ENCODE measurements at places on chromosomes 4 and X.

GRCh38 chr4:181685911-181686310 lies 557.3 kb upstream of the TENM3 start:
- DNase-seq, result no peak

GRCh38 chrX:131938749-131939148 lies 84.4 kb upstream of the STK26 start:
- no peak for DNase-seq

GRCh38 chrX:113548308-113549015 lies 707.8 kb upstream of the AMOT start:
- no peak for DNase-seq

DNA sequence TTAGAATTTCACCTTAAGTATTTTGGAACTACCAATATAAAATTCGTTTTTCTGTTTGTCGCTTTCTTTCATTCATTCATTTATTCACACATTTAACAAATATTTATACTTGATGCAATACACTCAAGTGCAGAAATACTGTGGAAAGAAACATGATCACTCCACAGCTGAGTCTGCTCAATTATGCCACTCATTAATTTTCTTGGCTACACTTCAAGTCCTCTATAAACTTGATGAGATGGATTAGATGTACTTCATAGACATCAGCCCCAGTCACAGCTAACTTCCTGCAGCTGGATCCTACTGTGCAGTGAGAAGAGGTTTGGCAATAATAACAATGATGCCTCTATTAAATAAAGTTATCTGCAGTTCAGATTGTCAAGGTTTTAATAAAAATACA lies 208.1 kb downstream of the PDGFC start:
- DNase-seq, result no peak

GRCh38 chrX:13080128-13080795 lies 35.8 kb upstream of the FAM9C start:
- DNase-seq, result no peak

DNA sequence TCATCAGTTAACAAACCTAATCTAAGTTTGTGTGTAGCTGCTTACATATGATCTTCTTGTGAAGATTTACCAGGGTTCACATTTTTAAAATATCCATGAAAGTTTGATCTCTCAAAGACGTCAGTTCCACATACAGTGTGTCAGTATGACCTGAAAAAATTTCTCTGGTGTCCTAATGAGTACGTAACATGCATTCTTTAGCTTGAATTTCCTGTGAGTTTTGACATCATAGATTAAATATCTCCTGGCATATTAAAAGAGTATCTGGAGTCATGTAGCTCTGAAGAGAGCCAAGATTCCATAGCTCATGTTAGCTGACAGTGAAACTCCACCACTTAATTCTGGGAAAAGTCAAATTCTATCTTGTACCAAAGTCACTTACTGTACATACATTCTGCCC lies 43.9 kb upstream of the PDLIM5 start:
- no peak for DNase-seq

DNA sequence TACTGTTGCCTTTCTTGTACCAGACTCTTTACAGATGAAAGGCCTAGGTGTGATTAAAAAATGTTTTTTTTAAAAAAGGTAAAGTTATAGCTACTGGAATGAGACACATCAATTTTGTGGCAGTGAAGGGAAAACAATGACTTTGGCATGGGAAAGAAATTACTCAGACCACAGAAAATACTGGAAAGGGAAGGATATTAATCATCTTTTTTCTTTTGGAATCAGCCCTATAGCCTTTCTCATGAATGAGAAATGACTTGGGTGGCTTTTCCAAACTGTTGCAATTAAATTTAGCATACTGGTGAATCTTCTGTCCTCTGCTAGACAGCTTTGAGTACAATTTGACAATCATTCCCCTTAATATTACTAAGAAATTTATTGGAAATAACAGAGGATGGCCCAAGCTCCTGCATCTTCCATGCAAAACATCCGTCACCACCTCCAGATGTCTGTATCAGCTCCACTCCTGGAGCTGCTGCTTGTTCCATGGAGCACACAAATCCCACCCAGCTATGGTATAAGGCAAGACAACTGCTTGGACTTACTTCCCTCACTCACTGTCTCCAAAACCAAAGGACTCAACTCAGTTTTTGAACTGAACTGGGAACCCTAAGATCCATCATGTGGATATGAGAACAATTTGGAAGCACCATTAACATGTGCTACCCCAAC lies 97.6 kb upstream of the ARSJ start:
- DNase-seq, result no peak

GRCh38 chr4:150586162-150586810 lies 4.3 kb downstream of the MAB21L2 start:
- DNase-seq, result no peak

DNA sequence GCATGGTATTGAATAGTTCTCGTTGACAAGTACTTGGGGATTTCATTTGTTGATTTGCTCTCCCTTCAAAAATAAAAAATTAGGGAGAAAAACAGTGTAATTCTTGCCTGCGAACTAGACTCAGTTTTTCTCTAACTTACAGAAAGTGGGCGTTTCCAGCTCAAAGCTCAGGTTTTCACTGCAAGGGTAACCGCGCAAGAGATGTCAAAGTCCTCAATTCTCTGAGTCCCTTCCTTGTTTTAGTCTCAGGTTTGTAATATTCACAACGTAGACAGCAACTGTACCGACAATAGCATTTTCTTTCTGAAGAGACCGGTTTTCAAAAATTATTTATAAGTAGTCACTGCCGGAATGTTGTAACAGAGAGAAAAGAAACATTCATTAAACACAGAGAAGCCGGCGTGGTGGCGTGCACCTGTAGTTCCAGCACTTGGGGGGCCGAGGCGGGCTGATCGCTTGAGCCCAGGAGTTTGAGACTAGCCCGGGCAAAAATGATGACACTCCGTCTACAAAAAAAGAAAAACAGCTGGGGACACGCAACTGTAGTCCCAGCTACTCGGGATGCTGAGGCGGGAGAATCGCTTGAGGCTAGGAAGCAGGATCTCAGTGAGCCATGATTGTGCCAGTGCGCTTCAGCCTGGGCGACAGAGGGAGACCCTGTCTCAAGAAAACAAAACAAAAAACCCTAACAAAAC lies 774 bp downstream of the ZCCHC4 start:
- DNase-seq, result no peak

DNA sequence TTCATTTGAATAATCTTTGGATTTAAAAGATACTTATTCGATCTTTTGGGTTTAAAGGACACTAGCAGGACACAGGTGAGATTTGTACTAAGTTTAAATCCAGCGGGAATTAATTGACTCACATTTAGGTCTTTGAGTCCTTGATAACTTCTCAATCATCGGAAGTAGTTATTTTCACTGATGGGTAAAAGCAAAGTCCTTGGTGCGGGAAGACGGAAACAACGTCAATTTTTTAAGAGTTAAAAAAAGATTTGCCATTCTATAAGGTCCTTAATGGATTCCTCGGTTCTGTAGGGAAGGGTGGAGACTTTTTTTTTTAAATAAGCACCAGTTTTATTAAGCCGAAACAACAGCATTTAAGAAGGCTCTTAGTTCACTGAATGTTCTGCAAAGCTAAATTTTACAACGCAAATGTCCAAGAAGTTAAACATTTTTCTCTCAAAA lies 2.9 kb downstream of the TMSB4X start:
- no peak for DNase-seq

DNA sequence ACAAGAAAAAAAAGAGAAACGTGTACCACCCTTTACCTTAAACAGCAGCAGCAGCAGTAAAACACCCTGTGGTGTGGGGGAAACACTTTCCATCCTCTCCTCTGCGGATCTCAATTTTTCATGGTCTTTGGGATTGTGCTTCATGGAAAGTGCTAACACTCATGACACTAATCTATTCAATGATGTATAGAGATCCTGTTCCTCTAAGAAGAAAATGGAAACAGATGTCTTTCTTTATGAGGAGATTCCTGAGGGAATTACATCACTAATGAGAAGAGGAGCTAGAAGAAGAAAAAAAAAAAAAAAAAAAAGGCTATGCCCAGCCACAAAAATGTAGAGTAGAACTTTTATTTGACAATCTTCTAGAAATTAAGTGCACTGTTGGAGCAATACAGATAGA lies 62.9 kb upstream of the NDST3 start:
- no peak for DNase-seq

DNA sequence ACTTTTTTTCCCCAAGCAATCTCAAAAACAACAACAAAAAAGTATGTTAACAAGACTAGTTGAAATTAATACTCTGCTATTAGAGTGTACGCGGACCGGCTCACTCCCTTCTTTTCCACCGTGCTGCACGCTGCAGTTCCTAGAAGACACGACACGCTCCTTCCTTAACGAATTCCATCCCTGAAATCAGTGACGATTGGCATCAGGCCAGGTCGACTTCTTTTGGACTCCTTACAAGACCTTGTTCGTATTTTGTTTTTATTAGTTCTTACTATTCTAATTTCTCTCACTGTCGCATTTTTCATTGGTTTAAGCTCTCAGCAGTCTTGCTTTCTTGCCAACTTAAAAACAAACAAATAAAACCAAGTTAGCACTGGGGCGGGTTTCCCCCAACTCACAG lies 175.8 kb upstream of the PITX2 start:
- DNase-seq, result no peak

DNA sequence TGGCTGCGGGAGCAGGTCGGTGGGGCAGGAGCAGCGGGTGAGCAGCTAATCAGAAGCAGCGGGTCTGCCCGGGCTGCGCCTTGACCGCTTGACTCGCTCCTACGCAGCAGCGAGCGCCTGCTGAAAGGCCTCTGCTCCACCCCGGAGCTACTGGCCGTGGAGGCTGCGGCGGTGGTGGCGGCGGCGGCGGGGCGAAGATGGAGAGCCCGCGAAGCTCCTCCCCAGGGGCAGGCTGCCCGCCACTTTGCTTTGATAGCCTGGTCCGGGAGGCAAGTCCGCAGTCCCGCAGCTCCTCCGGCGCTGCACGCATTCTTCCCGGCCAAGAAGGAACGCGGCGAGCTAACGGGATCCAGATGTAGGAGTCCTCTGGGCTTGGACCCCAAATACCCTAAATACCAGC lies 36.7 kb downstream of the PJA1 start:
- no peak for DNase-seq

Measured in stimulated activated CD4-positive, alpha-beta T cell treated with anti-CD3 and anti-CD28 coated beads, Interleukin-12 subunit alpha, Interleukin-12 subunit beta, amount 100 ng/mL, for 48 hours (primary cell).